Activated CD8-positive, alpha-beta T cell treated with anti-CD3 and anti-CD28 coated beads for 36 hours (primary cell): ENCODE measurements at places on chromosomes 16 and 17.

- peaks cover 73% of the 10 kb centered on the region for H3K4me1 ChIP-seq
- no peak overlapping the region for H3K4me3 ChIP-seq
- no peaks in the 10 kb centered on the region for H3K27me3 ChIP-seq
Observed at GRCh38 chr16:3825103-3825502, 55.4 kb downstream of the CREBBP start.

GRCh38 chr17:18362698-18363100, 651 bp downstream of the SHMT1 start:
- H3K4me1 ChIP-seq, result peaks cover 16% of the 10 kb centered on the region
- no peaks in the 10 kb centered on the region for H3K27me3 ChIP-seq
- DNase-seq, result peak; percentile 38
- H3K4me3 ChIP-seq, result peak overlapping the region; percentile 86

DNA sequence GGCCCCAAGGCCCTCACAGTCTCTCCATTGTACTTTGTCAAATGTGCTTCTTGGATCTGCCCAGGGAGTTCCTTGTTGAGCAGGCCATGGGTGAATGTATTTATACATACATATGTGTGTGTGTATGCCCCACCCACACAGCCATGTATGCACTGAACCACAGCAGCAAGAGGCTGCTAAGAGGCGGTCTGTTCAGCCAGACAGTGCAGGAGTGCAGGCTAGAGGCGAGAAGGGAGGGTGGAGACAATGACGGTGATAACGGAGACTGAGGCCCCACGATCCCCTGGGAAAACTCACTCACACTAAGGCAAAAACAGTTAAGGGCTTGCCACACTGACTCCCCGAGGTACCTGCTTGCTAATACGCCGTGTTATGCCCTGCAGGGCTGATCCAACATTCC, 151.0 kb upstream of the CDC42EP4 start:
- H3K27me3 ChIP-seq, result no peaks in the 10 kb centered on the region
- no peak overlapping the region for H3K27ac ChIP-seq
- H3K4me1 ChIP-seq, result peaks cover 10% of the 10 kb centered on the region

DNA sequence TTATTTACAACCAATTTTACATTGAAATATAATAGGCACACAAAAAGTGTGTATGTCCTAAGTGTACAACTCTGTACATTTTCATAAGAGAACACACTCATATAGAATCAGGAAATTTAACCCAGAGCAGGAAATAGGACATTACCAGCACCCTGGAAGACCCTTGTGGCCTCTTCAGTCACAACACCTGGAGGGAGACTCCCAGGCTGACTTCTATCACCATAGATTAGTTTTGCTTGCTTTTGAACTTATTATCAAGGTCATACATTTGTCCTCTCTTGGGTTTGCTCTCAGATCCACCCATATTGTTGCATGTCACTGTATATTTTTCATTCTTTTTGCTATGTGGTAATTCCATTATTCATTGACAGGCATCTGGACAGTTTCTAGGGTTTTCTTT, 5.8 kb downstream of the RIPOR1 start:
- DNase-seq, result no peak
- peaks cover 29% of the 10 kb centered on the region for H3K27me3 ChIP-seq
- no peaks in the 10 kb centered on the region for H3K36me3 ChIP-seq
- H3K27ac ChIP-seq, result no peak overlapping the region

DNA sequence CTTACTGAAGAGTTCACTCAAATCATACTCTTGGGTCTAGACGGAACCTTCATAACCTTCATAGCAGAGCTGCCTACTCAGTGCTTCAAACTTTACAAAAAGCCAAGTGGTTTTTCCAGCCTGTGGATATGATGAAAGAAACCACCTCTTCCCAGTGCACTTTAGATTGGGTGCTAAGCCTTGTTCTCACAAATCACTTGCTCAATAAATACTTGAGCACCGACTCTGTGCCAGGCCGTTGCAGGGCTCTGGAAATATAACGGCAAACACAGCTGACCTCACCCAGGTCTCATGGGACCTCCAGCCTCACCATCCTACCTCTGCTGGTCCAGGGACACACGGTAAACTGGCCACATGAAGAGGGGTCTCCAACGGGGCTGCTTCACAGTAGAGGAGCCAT, 35.7 kb downstream of the CDRT4 start:
- no peak overlapping the region for H3K27ac ChIP-seq
- peaks cover 7% of the 10 kb centered on the region for H3K4me1 ChIP-seq
- H3K4me3 ChIP-seq, result no peak overlapping the region
- DNase-seq, result no peak
- no peaks in the 10 kb centered on the region for H3K27me3 ChIP-seq

GRCh38 chr17:80886641-80887573, 104.7 kb upstream of the CHMP6 start:
- H3K27me3 ChIP-seq, result no peaks in the 10 kb centered on the region
- peak overlapping the region; percentile 49 for H3K27ac ChIP-seq

DNA sequence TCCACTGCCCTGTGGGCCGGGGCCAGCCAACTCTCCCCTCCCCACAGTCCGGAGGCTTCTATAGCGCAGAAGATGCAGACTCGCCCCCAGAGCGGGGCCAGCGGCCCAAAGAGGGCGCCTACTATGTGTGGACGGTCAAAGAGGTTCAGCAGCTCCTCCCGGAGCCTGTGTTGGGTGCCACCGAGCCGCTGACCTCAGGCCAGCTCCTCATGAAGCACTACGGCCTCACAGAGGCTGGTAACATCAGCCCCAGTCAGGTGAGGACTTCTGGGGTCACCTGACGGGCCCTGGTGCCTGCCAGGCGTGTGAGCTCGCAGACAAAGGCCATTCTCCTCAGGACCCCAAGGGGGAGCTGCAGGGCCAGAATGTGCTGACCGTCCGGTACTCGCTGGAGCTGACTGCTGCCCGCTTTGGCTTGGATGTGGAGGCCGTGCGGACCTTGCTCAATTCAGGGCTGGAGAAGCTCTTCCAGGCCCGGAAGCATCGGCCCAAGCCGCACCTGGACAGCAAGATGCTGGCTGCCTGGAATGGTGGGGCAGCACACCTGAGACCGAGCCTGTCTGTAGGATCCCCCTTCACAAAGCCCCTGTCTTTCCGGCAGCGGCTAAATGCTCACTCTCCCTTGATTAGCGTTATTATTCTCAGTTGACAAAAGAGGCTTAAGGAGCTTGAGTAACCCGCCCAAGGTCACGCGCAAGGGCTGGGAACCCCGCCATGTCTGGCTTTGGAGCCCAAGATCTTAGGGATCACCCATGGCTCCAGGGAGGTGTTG, 3.9 kb downstream of the SPATA20 start:
- H3K4me1 ChIP-seq, result peaks cover 4% of the 10 kb centered on the region
- no peak overlapping the region for H3K4me3 ChIP-seq
- H3K36me3 ChIP-seq, result peaks cover 4% of the 10 kb centered on the region
- no peak overlapping the region for H3K27ac ChIP-seq
- H3K27me3 ChIP-seq, result no peaks in the 10 kb centered on the region

GRCh38 chr16:1420111-1420539, 422 bp downstream of the UQCC4 start:
- DNase-seq, result peak; percentile 18
- peak overlapping the region; percentile 83 for H3K4me3 ChIP-seq
- peak overlapping the region; percentile 97 for H3K27ac ChIP-seq
- H3K36me3 ChIP-seq, result peaks cover 13% of the 10 kb centered on the region

- H3K27ac ChIP-seq, result no peak overlapping the region
- no peaks in the 10 kb centered on the region for H3K27me3 ChIP-seq
- H3K4me3 ChIP-seq, result no peak overlapping the region
- DNase-seq, result no peak
- peaks cover 30% of the 10 kb centered on the region for H3K4me1 ChIP-seq
Observed at GRCh38 chr17:48310748-48311213, 119.2 kb downstream of the SKAP1 start.

DNA sequence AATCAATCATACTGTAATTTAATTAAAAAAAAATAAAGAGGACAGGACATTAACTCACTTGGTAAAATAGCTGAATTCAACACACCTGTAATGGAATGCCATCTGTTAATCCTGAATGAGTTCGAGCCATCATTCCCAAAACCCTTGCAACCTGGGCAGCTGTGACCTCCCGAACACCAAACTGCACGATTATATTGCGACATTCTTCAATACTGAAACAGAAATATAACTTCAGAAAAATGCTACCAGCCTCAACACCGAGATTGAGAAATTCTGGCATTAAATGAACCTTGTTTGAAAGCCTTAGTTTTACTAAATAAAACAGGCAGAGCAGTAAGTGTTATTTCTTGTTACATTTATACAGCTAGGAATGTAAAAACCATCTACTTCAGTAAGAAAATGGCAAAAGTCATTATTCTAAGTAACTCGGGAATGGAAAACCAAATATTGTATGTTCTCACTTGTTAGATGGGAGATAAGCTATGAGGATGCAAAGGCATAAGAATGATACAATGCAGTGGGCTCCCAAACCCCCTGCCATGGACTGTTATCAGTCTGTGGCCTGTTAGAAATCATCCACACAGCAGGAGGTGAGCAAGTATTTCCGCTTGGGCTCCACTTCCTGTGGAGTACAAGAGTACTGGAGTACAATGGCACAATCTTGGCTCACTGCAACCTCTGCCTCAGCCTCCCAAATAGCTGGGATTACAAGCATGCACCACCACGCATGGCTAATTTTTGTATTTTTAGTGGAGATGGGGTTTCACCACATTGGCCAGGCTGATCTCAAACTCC, 46.5 kb downstream of the CNOT1 start:
- H3K27ac ChIP-seq, result peak overlapping the region; percentile 38
- no peaks in the 10 kb centered on the region for H3K27me3 ChIP-seq
- H3K4me3 ChIP-seq, result no peak overlapping the region
- peaks cover 68% of the 10 kb centered on the region for H3K36me3 ChIP-seq
